ENCODE measurements at places on chromosomes 16 and 17. TPM values are rescaled to one million over a fixed set of nuclear protein-coding genes. Genes with fewer than 3 reads are reported as not detected.

Gene FBXW10B
- total RNA-seq, result 0.56 TPM

Gene SLC25A39
- 67.2 TPM for total RNA-seq

Gene RHOT1
- total RNA-seq, result 43.2 TPM

Gene CCT6B
- total RNA-seq, result 2.6 TPM

Gene KRT31
- total RNA-seq, result not detected

Gene LGALS9B
- total RNA-seq, result not detected

Gene AGRP
- total RNA-seq, result not detected

Gene KCNJ2
- 0.25 TPM for total RNA-seq

Gene HSD17B1
- 1.2 TPM for total RNA-seq

Gene SCIMP
- total RNA-seq, result not detected

Gene ABCA9
- 76.4 TPM for total RNA-seq

Gene ITGAX
- 0.26 TPM for total RNA-seq

Gene C17orf100
- total RNA-seq, result 0.40 TPM

Gene TP53TG3D
- total RNA-seq, result not detected

Gene CTRB2
- not detected for total RNA-seq

Gene TMC8
- total RNA-seq, result not detected

Gene TBKBP1
- total RNA-seq, result 6.5 TPM

Gene TEDC2
- total RNA-seq, result 2.7 TPM

Gene MSRB1
- total RNA-seq, result 6.4 TPM

Gene SLC12A4
- total RNA-seq, result 97.6 TPM

Gene ALOXE3
- not detected for total RNA-seq

Gene CPHXL
- total RNA-seq, result not detected

Gene FOXL1
- 31.0 TPM for total RNA-seq

Gene OTOP3
- total RNA-seq, result not detected

Gene SSTR5
- total RNA-seq, result 0.12 TPM

Gene CPNE7
- 8.9 TPM for total RNA-seq

Gene OR4D1
- not detected for total RNA-seq

Gene ATP2C2
- total RNA-seq, result 0.06 TPM

Gene KRTAP4-3
- not detected for total RNA-seq

Gene PHOSPHO1
- total RNA-seq, result 0.12 TPM

Gene GP1BA
- total RNA-seq, result not detected

Gene LPO
- not detected for total RNA-seq

Gene TP53TG3B
- not detected for total RNA-seq

Gene ABCA6
- 127 TPM for total RNA-seq

Gene AANAT
- total RNA-seq, result not detected

Gene MSLN
- not detected for total RNA-seq

Gene KRT33B
- total RNA-seq, result not detected

Gene TSNAXIP1
- total RNA-seq, result 0.99 TPM

Gene HID1
- 1.3 TPM for total RNA-seq

Gene SPATA22
- total RNA-seq, result not detected

Gene PIRT
- total RNA-seq, result not detected

Gene CFAP20
- 28.4 TPM for total RNA-seq

Gene NPIPA3
- total RNA-seq, result 1.3 TPM

Gene HOXB8
- not detected for total RNA-seq

Gene C16orf89
- 1.4 TPM for total RNA-seq

Gene KRT32
- not detected for total RNA-seq

Gene KRT24
- total RNA-seq, result not detected

Gene ZFP1
- 10.7 TPM for total RNA-seq

Gene GRB7
- total RNA-seq, result 1.5 TPM

Gene ACAP1
- total RNA-seq, result 2.2 TPM

Gene UBALD2
- total RNA-seq, result 3.4 TPM

Gene TEX19
- not detected for total RNA-seq

Gene RHBDF2
- 3.4 TPM for total RNA-seq

Gene BCAR1
- total RNA-seq, result 35.9 TPM

Gene KRT33A
- total RNA-seq, result not detected

Gene CES5A
- total RNA-seq, result not detected

Gene TBC1D3I
- total RNA-seq, result not detected

Data from aortic smooth muscle cell (primary cell).